CD4-positive, alpha-beta memory T cell (primary cell): ENCODE measurements at places on chromosomes 12 and 14.
A peak's percentile ranks its signal among the peaks of the same experiment; 100 is the strongest.

- no peak for DNase-seq
Observed at GRCh38 chr12:130744274-130744673, 28.2 kb upstream of the RIMBP2 start.

GRCh38 chr14:65304239-65304638 lies 108.3 kb upstream of the FUT8 start:
- DNase-seq: no peak

DNA sequence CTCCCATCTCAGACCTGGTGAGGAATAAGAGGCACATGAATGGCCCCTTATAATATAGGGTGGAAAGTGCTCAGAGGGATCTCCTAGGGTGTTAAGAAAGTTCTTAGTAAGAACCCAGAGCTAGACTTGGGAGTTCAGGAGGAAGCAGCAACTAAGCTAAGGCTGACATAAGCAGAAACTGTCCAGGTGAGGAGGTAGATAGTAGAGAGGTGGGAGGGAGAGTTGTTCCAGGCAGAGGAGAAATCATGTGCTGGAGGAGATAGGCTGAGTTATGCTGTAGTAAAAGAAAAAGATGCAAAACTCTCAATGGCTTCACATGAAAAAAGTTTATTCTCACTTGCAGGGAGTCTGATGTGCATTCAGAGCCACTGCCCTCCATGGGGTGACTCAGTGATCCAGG lies 50.7 kb downstream of the FOS start:
- no peak for DNase-seq

DNA sequence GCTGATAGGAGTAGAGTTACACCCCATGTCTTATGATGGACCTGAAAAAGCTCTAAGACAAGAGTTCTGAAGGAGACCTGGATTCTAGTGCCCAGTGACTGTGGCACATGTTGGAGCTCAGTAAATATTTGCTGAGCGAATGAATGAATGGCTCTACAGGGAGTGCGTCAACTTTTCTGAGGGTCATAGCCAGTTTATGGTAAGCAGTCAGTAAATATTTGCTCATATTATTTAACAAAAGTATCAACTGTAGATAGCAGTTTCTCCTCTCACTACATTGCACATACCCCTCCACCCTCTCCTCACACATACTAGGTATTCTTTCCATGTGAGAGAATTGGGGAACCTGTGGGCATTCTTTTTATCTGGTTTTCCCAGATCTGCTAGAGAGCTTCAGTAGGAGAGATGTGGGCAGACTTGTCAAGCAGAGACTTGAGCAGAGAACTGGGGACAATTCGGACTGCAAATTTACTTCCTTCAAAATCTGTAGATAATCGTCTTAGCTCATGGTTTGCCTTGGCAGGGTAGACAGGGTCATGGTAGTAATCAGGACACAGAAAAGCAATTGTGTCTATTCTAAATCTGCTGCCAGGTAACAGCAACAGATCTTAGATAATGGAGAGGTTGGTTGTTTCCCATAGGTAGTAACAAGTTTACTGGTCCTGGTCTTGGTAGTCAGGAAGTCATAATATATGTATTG lies 5.7 kb downstream of the SLC4A8 start:
- DNase-seq: no peak

- DNase-seq: no peak
Observed at GRCh38 chr14:96270565-96271420, 14.8 kb downstream of the BDKRB1 start.

DNA sequence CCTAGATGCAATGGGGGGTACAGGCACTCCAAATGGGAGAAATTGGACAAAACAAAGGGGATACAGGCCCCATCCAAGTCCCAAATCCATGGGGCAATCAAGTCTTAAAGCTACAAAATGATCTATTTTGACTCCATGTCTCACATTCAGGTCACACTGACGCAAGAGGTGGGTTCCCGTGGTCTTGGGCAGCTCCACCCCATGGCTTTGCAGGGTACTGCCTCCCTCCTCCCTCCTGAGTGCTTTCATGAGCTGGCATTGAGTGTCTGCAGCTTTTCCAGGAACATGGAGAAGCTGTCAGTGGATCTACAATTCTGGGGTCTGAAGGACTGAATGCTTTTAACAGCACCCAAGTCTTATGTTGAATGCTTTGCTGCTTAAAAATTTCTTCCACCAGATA lies 274.5 kb upstream of the LRIG3 start:
- no peak for DNase-seq

DNA sequence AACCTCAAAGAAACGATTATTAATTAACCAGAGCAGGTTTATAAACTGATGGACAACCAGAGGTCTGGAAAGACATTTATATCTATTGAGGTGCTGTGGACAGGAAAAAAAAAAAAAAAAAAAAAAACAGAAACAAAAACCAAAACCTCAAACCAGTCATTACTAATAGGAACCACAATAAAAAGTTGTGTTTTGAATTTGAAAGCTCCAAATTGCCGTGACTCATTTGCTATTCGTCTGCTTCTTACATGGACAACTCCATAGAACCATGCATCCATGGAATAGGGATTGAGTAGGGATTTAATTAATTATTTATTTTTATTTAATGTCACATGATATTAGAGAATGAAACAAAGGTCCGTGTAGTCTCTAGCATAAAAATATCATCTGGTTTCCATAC lies 134.1 kb upstream of the SSTR1 start:
- DNase-seq: peak; percentile 30

DNA sequence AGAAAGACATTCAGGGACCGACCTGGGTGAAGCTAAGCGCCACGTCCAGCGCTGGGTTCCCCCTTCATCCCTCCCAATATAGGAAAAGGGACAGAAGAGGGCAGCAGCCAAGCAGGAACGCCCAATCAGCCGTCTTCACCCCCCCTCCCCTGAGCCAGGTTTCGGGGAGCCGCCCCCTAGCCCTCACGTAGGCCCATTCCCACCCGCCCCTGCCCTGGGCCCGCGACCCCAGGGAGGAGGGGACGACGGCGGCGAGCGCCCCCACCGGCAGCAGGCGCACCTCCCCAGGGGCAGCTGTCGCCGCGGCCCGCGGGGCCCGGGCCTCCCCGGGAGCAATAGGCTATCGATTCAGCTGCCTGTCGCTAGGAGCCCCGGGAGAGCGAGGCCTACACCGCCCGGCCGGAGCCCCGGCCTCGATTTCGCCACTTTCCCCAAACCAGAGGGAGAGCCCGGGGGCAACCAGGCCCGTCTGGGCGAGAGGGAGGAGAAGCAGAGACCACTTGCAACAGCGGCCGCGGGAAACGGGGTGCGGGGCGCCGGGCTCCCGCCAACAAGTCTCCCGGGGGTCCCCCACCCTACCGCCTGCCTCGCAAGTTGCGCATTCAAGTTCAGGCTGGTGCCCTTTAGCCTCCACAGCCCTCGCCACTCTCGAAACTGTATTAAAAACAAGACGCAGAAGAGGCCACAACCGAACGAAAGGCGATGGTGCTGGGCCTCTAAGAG lies 1.3 kb downstream of the DCAF5 start:
- peak; percentile 82 for DNase-seq

DNA sequence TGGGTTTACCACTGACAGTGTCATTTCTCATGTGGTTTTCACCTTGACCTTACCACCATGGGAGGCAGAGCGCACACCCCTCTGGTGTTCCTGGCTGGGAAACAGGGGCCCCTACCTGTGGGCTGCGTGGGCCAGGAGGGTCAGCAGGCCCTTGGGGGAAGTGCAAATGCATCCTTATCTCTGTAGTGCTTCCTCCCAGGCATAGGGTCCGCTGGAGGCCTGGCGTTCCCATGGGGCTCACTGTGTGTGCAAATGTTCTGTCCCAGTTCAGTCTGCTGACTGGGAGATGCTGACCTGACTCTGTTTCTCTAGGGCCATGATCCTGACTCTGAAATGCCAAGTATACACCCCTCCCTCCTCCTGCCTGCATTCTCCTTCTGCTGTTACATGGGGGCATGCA lies 81.3 kb downstream of the SLC25A47 start:
- DNase-seq: no peak

DNA sequence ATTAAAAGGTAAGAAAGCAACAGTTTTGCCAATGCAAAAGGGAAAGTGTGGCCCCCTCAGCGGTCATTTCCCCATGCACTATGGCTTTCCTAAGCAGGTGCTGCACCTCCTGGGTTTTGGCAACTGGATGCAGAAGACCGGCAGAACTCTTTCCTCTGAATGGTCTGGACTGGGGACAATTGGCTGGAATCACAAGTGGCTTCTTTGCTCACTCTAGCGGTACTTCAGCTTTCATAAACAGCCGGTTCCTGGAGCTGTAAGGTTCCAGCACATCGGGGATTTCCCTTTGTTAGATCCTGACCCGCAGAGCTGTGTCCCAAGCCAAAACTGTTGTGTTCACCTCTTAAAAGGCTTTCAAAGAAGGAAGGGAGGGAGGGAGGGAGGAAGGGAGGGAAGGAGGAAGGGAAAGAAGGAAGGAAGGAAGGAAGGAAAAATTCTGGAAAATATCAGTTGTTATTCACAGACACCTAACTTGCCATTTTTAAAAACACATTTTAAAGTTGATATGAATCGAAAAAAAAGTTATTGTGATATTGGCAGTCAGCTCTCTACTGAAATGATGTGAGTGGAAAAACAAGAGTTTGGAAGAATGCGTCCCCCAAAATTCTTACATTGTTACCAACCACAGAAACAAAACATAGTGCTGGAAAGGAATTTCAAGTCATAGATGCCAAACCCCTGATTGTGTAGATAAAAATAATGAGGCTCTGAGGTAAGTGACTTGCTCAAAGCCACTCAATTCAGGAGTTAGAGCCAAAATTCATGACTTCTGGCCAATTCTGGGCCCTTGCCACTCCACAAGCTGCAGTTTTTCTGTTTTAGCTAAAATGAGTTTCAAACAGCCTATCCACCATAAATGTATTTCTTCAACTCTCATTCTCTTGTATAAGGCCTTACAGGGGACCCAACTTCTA lies 220.6 kb upstream of the HMGA2 start:
- DNase-seq: no peak

DNA sequence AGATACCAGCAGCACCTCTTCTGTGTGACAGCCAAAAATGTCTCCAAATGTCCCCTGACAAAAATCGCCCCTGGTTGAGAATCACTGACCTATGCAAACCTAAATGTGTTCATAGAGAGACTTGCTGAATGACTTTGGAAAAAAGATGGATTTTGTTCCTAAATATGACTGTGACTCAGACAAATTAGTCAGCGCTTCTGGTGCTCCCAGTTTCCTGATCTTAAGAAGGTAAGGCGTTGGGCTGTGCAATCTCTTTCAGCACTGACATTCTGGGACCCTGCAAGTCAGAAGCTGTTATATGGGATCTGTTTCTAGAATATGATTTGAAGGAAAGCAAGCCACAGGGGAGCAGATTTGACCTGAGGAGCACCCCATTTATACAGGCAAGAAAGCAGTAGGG lies 90.6 kb upstream of the PWP1 start:
- no peak for DNase-seq

DNA sequence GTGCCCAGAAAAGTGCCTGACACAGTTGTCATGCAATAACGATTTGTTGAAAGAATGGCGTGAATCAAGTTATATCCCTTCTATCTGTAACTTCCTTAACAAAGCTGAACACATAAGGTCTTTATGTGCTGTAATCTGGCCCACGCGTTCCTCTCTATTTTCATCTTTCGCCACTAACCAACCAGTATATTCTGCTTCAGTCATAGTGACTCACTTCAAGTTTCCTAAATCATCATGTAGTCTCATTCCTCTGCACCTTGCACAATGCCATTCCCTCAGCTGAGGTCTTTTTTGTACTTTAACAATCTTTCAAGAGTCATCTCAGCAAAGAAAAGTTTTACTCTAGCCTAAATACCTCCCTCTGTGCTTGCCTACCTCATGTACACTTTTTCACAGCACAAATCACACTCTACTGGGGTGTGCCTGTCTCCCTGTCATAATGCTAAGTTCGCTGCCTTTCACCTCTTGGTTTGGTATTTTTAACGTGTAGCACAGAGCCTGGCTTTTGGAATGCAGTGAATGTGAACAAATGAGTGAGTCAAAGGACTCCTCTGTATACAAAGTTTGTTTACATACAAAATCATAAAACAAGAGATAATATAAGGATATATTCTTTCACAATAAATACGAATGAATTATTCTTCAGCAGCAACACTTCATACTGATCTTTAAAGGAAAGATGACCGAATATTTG lies 2.9 kb upstream of the CMAS start:
- DNase-seq: no peak

DNA sequence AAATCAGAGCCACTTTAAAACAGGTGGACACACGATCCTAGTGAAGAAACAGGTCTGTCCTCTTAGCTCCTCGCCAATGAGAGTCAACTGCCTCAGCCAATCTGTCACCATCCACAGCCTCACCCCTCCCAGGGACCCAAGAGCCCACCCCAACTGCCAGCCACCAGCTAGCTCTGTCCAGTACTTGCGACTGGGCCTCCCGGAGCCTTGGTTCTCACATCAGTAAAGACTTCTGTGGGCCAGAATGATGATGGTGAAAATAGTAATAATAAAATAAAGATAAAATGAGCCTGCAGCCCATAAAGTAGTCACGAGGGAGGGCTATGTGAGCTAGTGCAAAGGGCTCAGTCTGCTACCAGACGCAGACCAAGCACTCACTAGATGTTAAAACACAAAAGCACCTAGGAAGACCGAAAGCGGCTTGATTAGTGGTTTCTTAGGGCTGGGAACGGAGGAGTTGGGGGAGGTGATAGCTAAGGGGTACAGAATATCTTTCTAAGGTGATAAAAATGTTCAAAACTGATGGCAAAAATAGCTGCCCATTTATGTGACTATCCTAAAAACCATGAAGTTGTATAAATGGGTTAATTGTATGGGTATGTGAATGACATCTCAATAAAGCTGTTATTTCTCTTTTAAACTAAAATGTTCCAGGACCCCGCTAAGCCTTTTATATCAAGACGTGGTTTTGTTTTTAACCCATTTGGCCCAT lies 39.8 kb downstream of the ACTN1 start:
- DNase-seq: no peak

GRCh38 chr12:110937104-110937641 lies 16.8 kb upstream of the MYL2 start:
- peak; percentile 43 for DNase-seq

DNA sequence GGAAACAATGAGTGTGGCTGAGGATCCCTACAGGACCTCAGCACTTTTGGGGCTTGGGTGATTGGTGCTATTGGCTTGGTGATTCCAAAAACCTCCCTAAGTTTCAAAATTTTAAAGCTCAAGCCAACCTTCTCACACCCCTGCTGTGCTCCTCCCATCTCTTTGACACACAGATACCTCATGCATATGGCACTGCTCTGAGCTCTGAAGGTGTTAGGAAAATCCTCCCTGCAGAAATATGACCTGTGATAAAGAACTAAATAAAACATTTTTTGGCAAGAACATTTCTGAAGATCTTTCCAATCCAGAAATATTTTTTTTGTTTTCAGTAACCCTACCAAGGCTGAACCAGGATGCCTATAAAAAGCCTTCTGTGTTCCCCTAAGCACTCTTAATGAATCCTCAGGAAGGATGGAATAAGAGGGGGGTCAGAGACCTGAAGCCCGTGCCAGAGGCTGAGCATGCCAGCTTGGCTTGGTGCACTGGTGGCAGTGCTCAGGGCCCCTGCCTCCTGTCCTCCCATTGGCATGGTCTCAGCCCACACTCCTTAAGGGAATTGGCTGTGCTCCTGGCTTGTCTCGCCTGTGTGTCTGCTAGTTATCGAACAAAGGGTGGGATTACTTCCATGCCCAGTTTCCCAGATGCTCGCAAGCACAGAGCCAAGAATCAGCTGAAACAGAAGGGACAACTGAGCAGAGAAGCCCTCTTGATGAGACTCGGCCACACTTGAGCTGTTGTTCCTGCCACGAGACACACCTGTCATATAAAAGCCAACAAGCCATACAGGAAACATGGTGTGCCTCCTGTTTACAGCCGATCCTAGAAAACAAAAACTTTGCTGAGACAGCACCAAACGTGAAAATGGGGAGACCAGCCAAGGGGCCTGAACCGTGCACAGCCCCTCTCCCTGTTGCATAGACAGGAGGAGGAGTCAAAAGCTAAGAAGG lies 132.7 kb upstream of the EEA1 start:
- no peak for DNase-seq

- DNase-seq: no peak
Observed at GRCh38 chr12:2851931-2852330, 4.9 kb downstream of the TEX52 start.
